ENCODE measurements at places on chromosomes 5 and 9. TPM values are rescaled to one million over a fixed set of nuclear protein-coding genes. Genes with fewer than 3 reads are reported as not detected.

GABRA6 gene
- not detected for total RNA-seq

FCN1 gene
- not detected for total RNA-seq

ARID3C gene
- total RNA-seq: not detected

MLANA gene
- not detected for total RNA-seq

C5orf34 gene
- total RNA-seq: 7.4 TPM

DNA sequence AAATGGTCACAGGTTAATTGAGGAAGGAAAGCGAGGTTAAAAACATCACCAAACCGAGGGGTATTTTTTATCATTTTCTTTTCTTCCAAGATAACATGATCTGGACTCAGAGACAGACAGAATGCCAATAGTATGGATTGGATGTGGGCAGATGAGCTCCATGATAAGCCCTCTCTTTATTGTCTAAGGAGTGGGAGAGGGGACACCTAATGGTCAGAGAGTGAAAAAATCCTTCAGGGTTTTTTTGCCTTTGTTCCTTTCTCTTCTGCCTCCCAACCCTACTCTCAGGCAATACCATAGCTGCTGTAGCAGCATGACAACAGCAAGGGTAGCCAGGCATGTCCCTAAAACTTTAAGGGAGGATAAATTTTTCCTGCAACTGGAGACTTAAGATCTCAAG, 94.7 kb downstream of the DIRAS2 start:
- no peaks in the 10 kb centered on the region for H3K4me1 ChIP-seq
- DNase-seq: no peak
- H3K27me3 ChIP-seq: no peaks in the 10 kb centered on the region
- no peak overlapping the region for H3K27ac ChIP-seq

GRCh38 chr5:38447786-38448185, 108.7 kb downstream of the LIFR start:
- no peak overlapping the region for H3K4me3 ChIP-seq
- DNase-seq: no peak
- no peaks in the 10 kb centered on the region for H3K27me3 ChIP-seq
- no peaks in the 10 kb centered on the region for H3K36me3 ChIP-seq
- no peak overlapping the region for H3K27ac ChIP-seq
- no peaks in the 10 kb centered on the region for H3K4me1 ChIP-seq

DNA sequence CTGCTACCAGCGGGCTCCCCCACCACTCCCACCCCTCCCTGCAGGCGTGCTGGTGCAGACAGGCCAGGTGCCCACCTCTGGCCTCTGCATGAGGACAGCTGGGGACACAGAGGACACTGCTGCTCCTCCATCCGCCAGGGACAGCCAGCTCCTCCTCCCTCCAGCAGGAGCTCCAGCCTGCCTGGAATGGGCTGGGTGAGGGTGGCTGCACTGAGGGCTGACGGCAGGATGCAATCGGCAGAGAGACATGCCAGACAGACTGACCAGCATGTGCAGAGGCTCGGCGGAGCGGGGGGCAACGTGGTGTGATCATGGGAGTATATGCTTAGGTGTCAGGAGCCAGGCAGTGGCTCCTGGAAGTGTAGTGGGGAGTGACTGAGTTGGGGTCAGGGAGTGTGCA, 68.4 kb downstream of the RASGEF1C start:
- H3K36me3 ChIP-seq: no peaks in the 10 kb centered on the region
- H3K27ac ChIP-seq: no peak overlapping the region
- H3K4me1 ChIP-seq: no peaks in the 10 kb centered on the region
- no peak for DNase-seq
- H3K4me3 ChIP-seq: no peak overlapping the region
- H3K27me3 ChIP-seq: no peaks in the 10 kb centered on the region

- H3K27me3 ChIP-seq: no peaks in the 10 kb centered on the region
- no peak overlapping the region for H3K4me3 ChIP-seq
- no peak overlapping the region for H3K27ac ChIP-seq
Measured at GRCh38 chr5:153404747-153405146, 85.7 kb upstream of the GRIA1 start.

Data from Peyer's patch (tissue), 4 donors.